Right ventricle myocardium superior (tissue), 1 donor: ENCODE measurements at places on chromosomes 3 and 15. TPM values are rescaled to one million over a fixed set of nuclear protein-coding genes. Genes with fewer than 3 reads are reported as not detected.

GRCh38 chr3:62644493-62644892, 230.7 kb downstream of the CADPS start:
- DNase-seq = no peak

DNA sequence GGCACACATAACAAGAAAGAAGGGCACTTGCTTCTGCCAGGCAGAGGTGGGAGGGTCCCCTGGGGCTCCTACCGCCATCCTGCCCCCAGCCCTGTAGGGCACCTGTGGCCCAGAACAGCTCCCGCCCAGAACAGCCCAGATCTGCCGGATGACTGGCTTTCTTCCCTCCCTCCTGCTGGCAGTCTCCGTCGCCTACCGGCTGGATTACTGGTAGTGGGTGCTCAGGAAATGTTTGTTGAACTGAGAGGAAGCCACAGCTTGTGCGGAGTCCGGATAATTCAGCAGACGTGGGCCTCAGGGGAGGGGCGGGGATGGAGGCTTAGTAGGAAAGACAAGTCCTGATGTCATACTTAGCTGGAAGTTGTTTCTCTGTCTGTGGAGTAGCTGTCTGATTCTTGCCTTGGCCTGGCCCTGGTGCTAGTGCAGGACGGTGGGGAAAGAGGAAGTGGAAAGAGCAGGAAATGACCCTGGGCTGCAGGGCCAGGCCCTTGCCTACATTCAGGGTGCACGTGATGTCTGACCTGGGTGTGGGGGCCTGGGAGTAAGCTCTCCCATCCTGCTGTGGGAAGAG, 6.7 kb downstream of the CCDC9B start:
- DNase-seq = peak; percentile 87

- DNase-seq = no peak
Measured at GRCh38 chr3:184737063-184737462, 25.2 kb upstream of the MAGEF1 start.

GRCh38 chr3:119104031-119104430, 41.9 kb upstream of the TEX55 start:
- no peak for DNase-seq

- no peak for DNase-seq
Measured at GRCh38 chr3:9826815-9827573, 16.8 kb downstream of the RPUSD3 start.

DNA sequence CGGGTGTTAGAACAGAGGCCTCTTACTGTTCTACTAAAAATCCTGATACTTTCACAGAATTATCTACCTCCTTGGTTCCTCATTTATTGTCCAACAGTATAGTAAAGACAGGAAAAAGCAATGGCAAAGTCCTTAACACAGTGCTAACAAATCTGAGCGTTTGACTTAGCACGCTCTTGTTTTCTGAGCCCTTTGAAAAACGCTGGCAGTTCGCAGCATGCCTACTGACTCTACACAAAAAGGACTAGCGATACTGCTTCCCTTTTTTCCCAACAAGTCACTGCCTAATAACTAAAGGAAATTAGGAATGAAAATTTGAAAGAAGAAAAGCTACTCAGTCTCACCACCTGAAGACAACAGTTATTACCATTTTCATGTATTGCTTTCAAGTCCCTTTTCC, 34.8 kb upstream of the CEMIP start:
- no peak for DNase-seq

DNA sequence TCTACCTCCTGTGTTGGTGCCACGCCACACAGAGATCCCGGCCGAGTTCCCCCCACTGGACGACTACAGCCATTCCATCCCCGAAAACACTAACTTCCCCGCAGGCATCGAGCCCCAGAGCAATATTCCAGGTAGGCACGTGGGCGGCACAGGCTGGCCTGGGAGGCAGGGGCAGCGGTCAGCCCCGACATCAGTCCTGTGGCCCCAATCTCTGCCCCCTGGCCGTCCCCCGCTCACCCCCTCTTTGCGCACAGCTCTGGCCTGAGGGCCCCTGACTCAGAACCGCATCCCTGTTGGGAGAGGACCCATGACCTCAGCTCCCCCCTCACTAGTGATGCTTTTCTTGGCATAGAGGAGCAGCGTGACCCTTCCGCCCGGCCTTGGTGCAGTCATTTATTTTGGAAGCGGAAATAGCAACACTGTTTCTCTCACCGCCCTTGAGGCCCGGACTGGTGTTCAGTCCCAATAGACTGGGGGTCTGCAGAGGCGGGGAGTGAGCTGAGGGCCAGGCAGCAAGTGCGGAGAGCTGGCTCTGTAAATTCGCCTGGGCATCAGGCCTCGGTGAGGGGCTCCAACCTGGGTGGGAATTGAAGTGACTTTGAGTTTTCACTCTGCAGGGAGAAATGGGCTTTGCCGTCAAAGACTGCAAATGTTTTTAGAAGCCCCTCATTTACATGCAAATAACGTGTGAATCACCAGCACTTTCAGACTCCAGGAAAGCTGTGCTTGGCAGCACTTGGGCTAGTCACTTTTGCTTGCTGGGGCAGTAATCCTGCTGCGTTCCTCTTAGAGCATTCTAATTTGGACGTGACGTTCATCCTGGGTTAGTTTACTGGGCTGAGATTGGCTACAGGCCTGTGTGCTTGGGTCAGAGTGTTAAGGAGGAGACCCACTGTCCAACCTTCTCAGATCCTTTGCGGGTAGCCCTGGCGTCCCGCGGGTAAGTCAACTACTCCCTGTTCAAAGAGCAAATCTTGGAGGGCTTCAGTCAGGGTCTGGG, 88.9 kb downstream of the AAGAB start:
- DNase-seq = peak; percentile 67

COL6A5 gene
- not detected for total RNA-seq

UQCRC1 gene
- total RNA-seq = 1,265 TPM
